ENCODE measurements at places on chromosomes 5 and 9. TPM values are rescaled to one million over a fixed set of nuclear protein-coding genes. Genes with fewer than 3 reads are reported as not detected.

The BASP1 gene
- 76.6 TPM for polyA plus RNA-seq

The ANKRD55 gene
- polyA plus RNA-seq: 1.3 TPM

The CKS2 gene
- polyA plus RNA-seq: 84.6 TPM

The GRIA1 gene
- polyA plus RNA-seq: 3.1 TPM

The ACSL6 gene
- polyA plus RNA-seq: 1.4 TPM

The GTF3C4 gene
- 25.6 TPM for polyA plus RNA-seq

The RPS14 gene
- polyA plus RNA-seq: 1,933 TPM

The PIP5K1B gene
- 6.3 TPM for polyA plus RNA-seq

DNA sequence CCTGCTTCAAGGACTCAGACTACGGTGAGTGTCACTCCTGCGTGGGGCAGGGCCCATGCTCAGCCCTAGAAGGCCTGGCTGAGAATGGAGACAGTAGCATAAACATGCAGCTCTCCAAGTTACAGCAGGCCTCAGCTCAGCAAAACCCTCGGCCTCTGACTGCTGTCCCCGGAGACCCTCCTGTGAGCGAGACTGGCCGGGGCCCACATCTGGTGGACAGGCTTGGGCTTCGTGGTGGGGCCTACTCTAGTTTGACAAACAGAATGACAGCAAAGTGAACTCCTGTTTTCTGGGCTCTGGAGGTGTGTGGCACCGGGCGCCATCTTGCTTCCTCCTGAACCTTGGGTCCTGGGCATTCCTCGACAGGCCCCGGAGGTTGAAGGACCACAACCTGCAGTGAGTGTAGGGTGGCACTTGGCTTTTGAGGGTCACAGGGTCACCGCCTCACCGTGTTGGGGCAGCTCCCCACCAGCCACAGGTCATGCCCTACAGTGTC, 97.5 kb downstream of the PHF2 start:
- DNase-seq: no peak

DNA sequence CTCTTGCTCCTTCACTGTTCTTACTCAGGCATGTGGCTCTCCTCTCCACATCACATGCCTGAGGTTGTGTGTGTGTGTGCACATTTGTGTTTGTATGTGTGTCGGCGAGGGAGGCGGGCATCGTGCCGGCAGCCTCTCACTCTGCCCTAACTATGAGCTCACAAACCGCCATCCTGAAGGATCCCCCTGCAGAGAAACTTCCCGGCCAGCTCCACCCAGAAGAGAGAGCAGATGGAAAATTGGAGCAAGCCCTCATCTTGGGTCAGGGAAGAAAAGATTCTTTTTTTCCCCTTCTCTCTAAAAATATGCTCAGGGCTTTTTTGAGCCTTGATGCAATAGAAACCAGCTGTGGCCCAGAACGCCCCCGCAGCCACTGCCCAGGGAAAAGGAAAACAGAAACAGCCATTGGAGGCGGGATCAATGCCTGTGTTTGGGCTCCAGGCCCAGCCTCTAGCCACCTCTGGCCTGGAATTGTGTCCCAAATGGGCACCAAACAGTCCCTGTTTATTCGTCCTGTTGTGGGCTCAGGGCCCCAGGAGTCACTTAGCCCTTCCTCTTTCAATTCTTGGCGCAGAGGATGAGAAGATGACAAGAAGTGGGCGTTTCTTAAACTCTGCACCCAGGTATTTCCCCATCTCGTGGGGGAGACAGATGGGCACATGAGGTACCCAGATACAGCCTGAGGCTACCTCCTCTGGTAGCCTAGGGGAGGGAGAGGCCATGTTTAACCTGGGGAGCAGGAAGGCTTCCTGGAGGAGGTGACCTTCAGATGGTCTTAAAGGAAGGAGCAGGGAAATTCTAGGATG, 151.5 kb downstream of the RGS3 start:
- DNase-seq: no peak

DNA sequence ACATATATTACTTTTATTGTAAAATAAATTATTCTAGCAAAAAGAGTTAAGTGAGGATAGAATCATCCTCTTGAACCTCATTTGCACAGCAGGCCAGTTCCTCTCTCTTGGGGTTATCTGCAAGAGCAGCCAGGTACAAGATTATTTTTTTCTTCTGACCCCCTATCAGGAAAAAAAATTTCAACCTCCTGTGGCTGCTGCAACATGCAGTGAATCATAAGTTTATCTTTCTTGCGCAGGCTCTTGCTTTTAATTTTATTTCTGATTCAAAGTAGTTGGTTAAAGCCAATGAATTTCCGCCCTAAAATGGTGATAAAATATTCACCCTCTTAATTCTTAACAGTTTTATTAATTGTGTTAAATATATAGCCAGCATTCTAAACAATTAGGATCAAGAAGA, 69.7 kb upstream of the PPP3R2 start:
- DNase-seq: peak; percentile 16

GRCh38 chr5:44987026-44987425, 178.3 kb downstream of the MRPS30 start:
- no peak for DNase-seq

GRCh38 chr5:173590436-173591055, 25.9 kb downstream of the BOD1 start:
- no peak for DNase-seq

DNA sequence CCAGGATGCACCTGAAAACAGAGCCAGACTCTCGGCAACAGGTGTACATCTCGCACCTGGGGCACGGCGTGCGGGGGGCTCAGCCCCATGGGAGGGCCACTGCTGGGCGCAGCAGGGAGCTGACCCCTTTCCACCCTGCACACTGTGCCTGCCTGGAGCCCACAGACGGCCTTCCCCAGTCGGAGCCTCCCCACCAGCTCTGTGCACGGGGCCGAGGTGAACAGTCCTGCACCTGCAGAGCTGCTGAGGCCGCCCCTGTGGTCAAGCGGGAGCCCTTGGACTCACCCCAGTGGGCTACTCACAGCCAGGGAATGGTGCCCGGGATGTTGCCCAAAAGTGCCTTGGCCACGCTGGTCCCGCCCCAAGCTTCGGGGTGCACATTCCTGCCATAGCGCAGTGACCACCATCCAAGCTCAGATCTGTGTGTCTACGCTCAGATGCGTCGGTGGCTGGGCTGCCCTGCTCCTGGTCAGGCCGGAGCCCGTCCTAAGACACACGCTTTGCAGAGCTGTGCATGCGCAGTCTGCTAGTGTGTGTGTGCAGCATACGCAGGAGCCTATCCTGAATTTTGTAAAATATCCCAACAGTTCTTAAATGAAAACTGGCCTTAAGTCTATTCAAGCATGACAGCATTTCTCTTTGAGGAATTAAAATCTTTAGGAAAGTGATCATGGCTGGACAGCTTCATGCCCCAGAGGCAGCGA, 8.4 kb upstream of the EXOC3 start:
- DNase-seq: no peak

DNA sequence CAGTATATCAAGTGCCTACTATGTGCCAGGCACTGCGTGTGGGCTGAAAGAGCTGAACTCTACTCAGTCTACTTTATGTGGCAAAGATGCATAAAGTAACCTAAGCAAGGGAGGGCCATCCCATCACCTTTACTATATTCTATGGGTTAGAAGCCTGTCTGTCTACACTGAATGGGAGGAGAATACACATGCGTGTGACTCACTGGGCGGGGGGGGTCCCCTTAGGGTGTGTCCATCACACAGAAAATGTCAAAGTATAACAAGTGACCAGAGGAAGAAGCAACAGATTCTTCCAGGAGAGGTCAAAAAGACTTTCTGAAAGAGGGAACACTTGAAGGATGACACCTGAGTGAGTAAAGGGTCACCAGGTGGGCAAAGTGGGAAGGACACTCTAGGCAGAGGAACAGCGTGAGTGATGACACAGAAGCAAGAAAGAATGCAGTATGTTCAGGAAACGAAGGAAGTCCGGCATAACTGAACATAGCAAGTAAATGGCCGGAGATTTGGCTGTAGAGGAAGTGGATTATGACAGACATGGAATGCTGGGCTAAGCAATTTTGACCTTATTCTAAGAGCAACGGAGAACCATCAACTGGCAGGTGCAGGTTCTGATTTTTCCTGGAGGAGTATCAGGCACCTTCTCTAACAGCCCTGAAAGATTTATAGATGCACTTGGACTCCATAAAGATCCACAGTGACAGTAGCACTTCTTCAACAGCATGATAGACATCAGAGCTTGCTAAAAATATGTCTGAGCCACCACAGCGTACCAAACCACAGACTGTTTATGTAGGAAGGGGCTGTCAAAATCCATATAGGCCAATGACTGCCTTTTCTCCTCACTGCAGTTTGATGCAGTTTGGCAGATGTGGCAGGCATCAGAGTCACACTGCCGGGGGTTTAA, 8.0 kb upstream of the WHRN start:
- DNase-seq: no peak

DNA sequence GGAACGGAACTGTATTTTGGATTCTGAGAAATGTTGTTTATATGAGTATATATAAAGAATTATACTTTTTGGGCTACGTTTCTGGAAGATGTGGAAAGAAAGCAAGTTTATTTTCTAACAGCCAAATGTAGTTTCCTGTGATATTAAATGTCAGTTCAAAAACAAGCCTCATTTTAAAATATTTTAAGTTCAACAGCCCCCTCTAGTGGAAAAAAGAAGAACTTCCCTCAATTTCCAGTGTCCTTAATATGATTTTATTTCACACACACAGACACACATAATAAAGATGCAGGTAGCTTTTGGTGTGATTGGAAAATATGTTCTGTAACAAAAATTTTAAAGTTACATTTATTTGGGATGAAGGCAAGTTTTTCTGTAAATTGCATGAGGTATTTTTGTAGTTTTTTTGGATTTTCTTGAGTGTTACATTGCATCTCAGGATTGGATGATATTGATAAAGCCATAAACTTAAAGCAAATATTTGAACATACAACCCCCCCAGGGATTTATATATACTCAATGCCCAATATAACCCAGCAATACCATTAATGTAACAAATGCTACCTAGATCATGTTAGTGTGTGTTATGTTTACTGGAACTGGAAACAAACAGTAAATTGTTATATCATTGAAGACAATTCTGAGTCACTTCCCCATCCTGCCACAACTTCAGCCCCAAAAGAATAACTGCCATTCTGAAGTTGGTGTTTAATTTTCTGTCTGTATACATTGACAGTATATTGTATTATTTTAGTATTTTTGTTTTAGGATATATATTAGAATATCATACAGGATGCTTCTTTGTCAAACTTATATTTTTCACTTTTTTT, 54.0 kb downstream of the CCDC171 start:
- DNase-seq: peak; percentile 55

DNA sequence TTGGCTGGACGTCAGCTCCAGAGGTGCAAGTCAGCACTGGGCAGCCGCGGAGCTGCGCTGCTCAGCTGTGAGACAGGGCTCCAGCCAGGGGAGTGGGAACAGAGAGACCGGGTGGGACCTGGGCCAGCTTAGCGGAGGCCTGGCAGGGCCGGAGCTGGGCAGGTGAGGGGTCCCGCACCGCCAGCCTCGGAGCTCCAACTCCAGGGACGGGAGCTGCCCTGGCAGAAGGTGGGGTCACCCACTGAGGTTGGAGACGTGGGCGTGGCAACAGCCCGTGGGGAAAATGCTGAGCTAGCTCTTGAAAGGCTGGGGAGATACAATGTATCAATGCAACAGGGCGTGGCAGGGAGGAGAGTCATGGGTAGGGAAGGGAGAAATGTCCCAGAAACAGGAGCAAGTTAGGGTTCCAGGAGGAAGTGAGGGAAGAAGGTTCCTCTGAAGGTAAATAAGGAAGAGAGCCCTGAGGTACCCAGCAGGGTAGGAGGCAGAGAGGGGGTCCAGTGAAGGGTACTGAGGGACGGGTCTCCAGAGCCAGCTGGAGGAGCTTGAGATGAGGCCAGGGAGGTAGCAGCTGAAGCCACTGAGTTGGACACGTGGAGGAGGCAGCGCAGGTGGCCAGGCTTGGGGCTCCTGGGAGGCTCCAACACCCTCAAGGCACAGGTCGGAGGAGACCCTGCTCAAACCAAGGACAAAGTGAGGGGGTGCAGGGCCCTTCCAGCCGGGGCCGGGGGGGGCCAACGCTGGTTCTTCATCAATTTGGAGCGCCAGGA, 736 bp upstream of the NKD2 start:
- DNase-seq: no peak

GRCh38 chr5:54959673-54960418, 25.5 kb downstream of the ESM1 start:
- no peak for DNase-seq

DNA sequence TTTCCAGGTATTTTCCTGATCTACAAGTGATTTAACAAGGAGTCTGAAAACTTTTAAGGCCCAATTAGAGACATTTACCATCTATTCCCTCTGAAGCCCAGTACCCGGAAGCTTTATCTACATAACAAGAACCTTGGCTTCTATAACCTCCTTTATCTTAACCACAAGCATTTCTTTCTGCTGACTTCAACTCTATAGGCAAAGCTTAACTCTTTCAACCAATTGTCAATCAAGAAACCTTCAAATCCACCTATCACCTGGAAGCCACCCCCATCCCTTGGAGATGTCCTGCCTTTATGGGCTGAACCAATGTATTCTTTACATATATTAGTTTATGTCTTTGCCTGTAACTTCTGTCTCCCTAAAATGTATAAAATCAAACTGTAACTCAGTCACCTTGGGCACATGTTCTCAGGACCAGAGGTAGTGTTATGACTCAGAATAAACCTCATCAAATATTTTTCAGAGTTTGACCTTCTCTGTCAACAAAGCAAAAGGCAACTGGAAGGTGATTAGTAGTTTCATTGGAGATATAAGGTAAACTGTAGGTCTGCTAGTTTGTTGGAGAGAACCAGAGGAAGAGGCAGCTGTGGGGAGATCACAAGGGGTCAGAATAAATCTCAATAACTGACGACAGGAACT, 13.0 kb upstream of the RIMOC1 start:
- no peak for DNase-seq

GRCh38 chr5:23289162-23289561, 218.2 kb upstream of the PRDM9 start:
- no peak for DNase-seq

DNA sequence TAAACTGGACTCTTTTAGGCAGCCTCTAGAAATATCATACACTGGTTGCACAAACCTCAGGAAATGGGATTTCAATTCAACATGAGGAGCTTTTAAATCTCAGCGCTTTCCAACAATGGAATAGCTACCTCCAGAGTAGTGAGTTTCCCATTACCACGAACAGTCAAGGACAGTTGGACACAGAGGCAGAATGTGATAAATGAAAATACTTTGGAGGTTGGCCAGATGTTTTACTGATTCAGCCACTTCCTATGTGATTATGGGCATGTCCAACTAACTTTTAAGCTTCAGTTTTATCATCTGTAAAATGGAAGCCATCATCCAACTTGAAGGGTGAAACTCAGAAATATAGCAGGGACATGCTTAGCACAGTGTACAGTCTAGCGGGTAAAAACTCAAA, 2.1 kb downstream of the FBXW2 start:
- no peak for DNase-seq

DNA sequence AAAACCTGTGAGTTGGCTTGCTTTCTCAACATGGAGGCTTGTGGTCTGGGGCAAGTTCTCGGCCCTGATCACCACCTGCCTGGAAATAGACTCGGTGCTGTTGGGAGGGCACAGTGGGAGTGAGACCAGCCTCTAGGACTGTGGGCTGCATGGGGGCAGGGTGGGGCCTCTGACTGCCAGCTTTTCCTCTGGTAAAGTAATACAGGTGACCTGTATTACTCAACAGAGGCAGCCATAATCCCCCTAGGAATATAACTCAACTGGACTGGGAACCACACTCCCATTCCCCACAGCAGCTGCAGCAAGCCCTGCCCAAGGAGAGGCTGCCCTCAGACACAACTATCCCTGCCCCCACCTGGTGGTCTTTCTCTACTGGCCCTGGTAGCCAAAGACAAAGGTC, 72.8 kb downstream of the C9orf153 start:
- DNase-seq: no peak

- no peak for DNase-seq
These were observed 68.6 kb upstream of the CPEB4 start for GRCh38 chr5:173819521-173819920.

- no peak for DNase-seq
These were observed 131.2 kb downstream of the SPOCK1 start for GRCh38 chr5:137367951-137368350.
